ENCODE measurements at places on chromosomes 7 and 10. TPM values are rescaled to one million over a fixed set of nuclear protein-coding genes. Genes with fewer than 3 reads are reported as not detected.

CRHR2 gene
- total RNA-seq: not detected

EFCAB10 gene
- total RNA-seq: not detected

IQUB gene
- total RNA-seq: 0.26 TPM

KIAA1549 gene
- 0.87 TPM for total RNA-seq

ZNF488 gene
- total RNA-seq: not detected

FAM180A gene
- 0.65 TPM for total RNA-seq

SOSTDC1 gene
- not detected for total RNA-seq

NPSR1 gene
- not detected for total RNA-seq

GRCh38 chr7:77743518-77743917, 47.3 kb downstream of the RSBN1L start:
- no peak for DNase-seq
- no peak overlapping the region for H3K27ac ChIP-seq
- no peaks in the 10 kb centered on the region for H3K27me3 ChIP-seq
- H3K36me3 ChIP-seq: no peaks in the 10 kb centered on the region
- H3K4me1 ChIP-seq: no peaks in the 10 kb centered on the region

- no peak overlapping the region for H3K4me3 ChIP-seq
- peaks cover 99% of the 10 kb centered on the region for H3K27me3 ChIP-seq
- H3K36me3 ChIP-seq: no peaks in the 10 kb centered on the region
Observed at GRCh38 chr7:157021871-157022680, 11.6 kb upstream of the MNX1 start.

DNA sequence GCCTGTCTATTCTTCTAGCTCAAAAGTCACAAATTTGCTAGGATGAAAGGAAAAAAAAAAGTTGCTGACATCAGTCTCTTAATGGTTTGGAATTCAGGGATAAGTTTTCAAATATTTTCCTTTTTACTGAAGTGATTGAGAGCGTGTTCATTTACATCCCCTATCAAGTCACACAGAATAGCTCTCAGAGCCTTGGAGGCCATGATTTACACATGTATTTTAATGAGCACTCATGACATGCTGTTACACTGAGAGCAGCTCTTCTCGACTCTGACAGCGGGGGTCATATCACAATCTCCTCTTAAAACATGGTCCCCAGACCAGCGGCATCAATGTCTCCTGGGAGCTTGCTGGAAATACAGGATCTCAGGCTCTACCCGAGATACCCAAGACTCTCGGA, 232.7 kb downstream of the POU6F2 start:
- H3K4me3 ChIP-seq: no peak overlapping the region
- H3K27ac ChIP-seq: no peak overlapping the region
- no peaks in the 10 kb centered on the region for H3K36me3 ChIP-seq
- no peaks in the 10 kb centered on the region for H3K27me3 ChIP-seq
- no peaks in the 10 kb centered on the region for H3K4me1 ChIP-seq

DNA sequence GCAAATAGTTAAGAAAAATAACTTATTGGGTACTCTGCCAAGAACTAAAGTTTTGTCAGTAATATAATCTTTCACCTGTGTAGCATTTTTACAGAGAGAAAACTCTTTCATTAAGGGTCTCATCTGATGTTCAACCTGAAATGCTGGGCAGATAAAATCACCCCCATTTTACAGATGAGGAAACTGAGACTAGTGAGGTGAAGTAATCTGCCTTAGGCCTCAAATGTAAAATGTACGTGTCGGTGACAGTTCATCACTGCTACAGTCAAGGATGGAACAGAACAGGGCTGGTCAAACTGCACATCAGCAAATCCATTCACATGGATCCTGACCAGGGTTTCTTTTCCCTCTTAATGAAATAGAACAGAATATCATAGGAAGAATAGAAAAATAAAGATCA, 121.8 kb downstream of the RAPGEF5 start:
- no peaks in the 10 kb centered on the region for H3K4me1 ChIP-seq
- H3K4me3 ChIP-seq: no peak overlapping the region
- no peak for DNase-seq
- no peaks in the 10 kb centered on the region for H3K36me3 ChIP-seq
- H3K27me3 ChIP-seq: no peaks in the 10 kb centered on the region

GRCh38 chr10:95663496-95663895, 7.0 kb upstream of the ALDH18A1 start:
- H3K27me3 ChIP-seq: no peaks in the 10 kb centered on the region
- H3K27ac ChIP-seq: no peak overlapping the region
- peaks cover 16% of the 10 kb centered on the region for H3K36me3 ChIP-seq
- H3K4me3 ChIP-seq: no peak overlapping the region
- DNase-seq: no peak

- no peak for DNase-seq
- no peak overlapping the region for H3K27ac ChIP-seq
- H3K4me3 ChIP-seq: no peak overlapping the region
- no peaks in the 10 kb centered on the region for H3K27me3 ChIP-seq
- H3K4me1 ChIP-seq: no peaks in the 10 kb centered on the region
- no peaks in the 10 kb centered on the region for H3K36me3 ChIP-seq
Observed at GRCh38 chr7:96084881-96085553, 236.9 kb downstream of the SLC25A13 start.

GRCh38 chr7:127870231-127870907, 160.9 kb downstream of the LRRC4 start:
- no peaks in the 10 kb centered on the region for H3K27me3 ChIP-seq
- no peaks in the 10 kb centered on the region for H3K4me1 ChIP-seq
- no peaks in the 10 kb centered on the region for H3K36me3 ChIP-seq
- H3K27ac ChIP-seq: no peak overlapping the region
- no peak overlapping the region for H3K4me3 ChIP-seq
- DNase-seq: no peak

GRCh38 chr10:29409241-29410054, 120.6 kb downstream of the LYZL1 start:
- H3K27ac ChIP-seq: peak overlapping the region; percentile 92
- no peaks in the 10 kb centered on the region for H3K36me3 ChIP-seq
- peaks cover 43% of the 10 kb centered on the region for H3K4me1 ChIP-seq
- H3K27me3 ChIP-seq: no peaks in the 10 kb centered on the region
- peak; percentile 70 for DNase-seq

DNA sequence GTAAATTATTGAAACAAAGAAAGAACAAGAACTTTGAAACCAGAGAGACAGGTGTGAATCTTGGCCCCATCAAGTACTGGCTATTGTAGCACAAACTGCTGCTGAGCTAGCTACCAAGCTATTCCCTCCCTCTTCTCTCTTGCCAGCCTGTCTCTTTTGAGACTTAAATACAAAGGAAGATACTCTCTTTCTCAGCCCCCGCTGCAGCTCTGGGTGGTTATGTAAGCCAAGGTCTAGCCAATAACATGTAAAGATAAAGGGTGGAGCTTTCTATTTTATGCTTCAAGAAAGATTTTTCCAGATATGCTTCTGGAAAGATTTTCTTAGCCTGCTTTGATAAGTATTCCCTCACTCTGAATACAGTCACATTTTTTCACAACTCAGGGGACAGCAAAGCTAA, 17.2 kb downstream of the BAZ1B start:
- no peak overlapping the region for H3K4me3 ChIP-seq
- H3K27ac ChIP-seq: no peak overlapping the region
- H3K27me3 ChIP-seq: no peaks in the 10 kb centered on the region
- no peaks in the 10 kb centered on the region for H3K4me1 ChIP-seq

GRCh38 chr10:111129363-111129762, 52.5 kb downstream of the ADRA2A start:
- H3K27me3 ChIP-seq: peaks cover 4% of the 10 kb centered on the region
- H3K27ac ChIP-seq: no peak overlapping the region
- H3K4me1 ChIP-seq: peaks cover 12% of the 10 kb centered on the region
- peak overlapping the region; percentile 52 for H3K4me3 ChIP-seq

DNA sequence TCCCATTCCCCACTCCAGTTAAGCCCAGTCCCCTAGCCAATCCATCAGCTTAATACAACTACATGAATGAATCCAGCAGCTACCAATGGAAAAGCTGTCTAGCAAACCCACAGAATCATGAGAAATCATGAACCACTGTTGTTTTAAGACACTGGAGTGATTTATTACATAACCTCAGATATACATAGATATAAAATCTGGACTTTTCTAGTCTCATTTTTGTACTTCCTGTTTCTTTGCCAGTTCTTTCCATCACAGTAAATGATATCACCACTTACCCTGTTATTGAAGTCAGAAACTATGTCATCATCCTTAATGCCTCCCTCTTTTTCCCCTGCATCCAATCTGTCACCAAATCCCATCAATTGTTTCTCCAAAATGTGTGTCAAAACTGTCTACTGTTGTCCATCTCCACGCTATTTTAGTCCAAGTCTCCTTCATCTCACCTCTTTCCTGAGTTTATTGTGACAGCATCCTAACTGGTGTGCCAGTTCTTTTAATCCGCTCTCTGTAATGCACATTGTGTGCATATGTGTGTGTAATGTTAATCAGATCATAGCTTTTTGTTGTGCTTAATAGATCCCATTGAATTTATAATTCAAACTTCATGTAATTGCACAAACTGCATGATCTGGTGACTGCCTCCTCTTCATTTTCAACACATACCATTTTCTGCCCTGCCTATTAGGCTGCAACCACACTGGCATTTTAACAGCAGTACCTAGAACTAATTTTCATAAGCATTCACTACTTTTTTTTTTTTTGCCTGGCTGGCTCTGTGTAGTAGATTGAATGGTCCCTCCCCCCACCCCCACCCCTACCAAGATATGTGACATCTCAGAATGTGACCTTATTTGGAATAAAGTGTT, 56.0 kb downstream of the MKLN1 start:
- H3K27me3 ChIP-seq: no peaks in the 10 kb centered on the region
- peaks cover 8% of the 10 kb centered on the region for H3K4me1 ChIP-seq
- no peak overlapping the region for H3K27ac ChIP-seq
- no peak for DNase-seq
- no peaks in the 10 kb centered on the region for H3K36me3 ChIP-seq

DNA sequence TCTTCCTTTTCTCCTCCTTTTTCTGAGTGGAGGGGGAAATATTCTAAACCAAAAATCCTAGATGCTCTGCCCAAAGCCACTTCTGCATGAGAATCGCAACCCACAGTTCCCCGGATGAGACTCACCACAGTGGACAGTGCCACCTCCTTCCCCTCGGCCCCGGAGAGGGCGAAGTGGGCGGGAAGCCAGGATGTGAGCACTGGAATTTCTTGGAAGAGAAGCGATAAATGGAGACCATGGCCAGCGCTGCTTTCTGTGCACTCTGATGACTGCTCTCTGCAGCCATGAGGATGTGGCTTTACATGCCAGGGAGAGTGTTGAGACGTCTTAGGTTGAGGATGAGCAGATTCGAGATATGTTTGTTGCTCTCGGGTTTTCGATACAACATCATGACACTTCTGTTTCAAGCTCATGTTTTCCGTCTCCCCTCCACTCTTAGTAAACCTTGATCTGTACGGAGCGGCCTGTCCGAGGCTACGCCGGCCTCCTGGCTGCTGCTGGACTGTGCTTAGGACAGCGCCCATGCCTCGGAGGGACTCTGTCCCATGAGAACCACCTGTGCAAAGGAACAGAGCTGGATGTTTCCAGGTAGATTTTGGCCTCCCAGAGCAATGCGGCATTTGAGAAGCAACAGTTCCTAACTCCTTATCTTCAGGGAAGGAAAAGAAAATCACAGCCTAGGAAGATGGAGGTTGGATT, 414.6 kb upstream of the FOXK1 start:
- H3K27me3 ChIP-seq: no peaks in the 10 kb centered on the region
- no peaks in the 10 kb centered on the region for H3K4me1 ChIP-seq
- DNase-seq: no peak

- peaks cover 23% of the 10 kb centered on the region for H3K4me1 ChIP-seq
- no peak overlapping the region for H3K4me3 ChIP-seq
- H3K27me3 ChIP-seq: peaks cover 20% of the 10 kb centered on the region
- H3K27ac ChIP-seq: peak overlapping the region; percentile 62
Observed at GRCh38 chr7:28953633-28954032, 4.5 kb downstream of the TRIL start.

DNA sequence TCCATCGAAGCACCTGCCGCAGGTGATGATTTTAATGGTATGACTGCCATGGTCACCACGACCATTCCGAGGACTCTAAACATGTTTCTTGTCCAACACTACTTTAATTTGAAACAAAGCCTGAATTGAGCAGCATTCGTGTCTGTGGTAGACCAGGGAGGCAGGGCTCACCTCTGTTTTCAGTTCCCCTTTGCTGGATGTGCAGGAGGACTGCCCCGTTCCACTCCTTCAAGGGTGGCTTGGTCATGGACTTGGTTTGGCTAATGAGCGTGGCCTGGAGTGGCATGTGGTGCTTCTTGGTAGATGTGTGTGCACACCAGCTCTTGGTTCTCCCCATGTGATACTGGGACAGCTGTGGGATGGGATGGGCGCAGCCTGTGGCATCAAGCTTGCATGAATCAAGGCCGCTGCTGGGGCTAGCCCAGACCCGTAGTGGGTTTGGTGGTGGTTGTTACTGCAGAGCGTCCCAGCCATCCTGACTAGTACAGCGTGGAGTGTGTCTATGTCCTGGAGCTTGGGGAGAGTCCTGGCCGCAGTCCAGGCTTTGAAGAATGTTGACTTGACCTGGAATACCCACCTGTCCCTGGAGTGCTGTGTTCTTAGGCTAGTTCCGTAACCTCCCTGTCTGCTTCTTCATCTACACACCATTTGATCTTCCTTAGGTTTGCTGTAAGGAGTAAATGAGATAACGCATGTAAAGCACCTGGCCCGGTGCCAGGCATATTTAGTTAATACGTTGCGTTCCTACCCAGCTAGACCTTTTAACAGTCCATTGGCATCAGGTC, 34.8 kb downstream of the MGMT start:
- no peaks in the 10 kb centered on the region for H3K36me3 ChIP-seq
- no peak overlapping the region for H3K4me3 ChIP-seq
- H3K27me3 ChIP-seq: no peaks in the 10 kb centered on the region
- H3K4me1 ChIP-seq: no peaks in the 10 kb centered on the region

DNA sequence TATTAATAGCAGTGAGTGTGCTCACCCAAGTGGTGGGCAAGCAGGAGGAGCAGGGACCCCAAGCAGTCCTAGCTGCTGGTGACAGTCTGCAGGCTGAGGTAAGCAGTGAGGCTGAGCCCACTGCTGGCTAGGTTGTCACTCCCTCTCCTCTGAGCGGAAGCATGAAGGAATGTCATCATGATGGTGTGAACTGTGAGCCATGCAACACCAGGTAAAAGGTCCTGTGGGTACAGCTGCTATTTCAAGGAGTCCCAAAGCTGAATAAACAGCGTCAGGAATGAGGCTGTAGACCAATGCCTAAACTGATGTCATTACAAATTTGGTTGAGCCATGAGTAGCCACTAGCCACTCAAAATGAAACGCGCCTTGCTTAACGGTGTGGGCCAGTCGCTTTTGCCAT, 126.1 kb downstream of the RNF32 start:
- no peaks in the 10 kb centered on the region for H3K27me3 ChIP-seq
- DNase-seq: no peak
- H3K4me3 ChIP-seq: no peak overlapping the region
- no peaks in the 10 kb centered on the region for H3K4me1 ChIP-seq
- H3K36me3 ChIP-seq: no peaks in the 10 kb centered on the region
- no peak overlapping the region for H3K27ac ChIP-seq

Data from gastrocnemius medialis (tissue), 4 donors.